ENCODE measurements at places on chromosomes 5 and 9.

GRCh38 chr9:19231126-19231903 lies 822 bp downstream of the DENND4C start:
- DNase-seq = no peak

- DNase-seq = no peak
Measured at GRCh38 chr9:136105398-136106135, 10.5 kb upstream of the NACC2 start.

GRCh38 chr9:113349445-113350094 lies at the start of gene BSPRY:
Gene BSPRY (plus strand): TSS chr9:113349541. CDS start chr9:113349580, 39 bp downstream.
- DNase-seq = no peak

DNA sequence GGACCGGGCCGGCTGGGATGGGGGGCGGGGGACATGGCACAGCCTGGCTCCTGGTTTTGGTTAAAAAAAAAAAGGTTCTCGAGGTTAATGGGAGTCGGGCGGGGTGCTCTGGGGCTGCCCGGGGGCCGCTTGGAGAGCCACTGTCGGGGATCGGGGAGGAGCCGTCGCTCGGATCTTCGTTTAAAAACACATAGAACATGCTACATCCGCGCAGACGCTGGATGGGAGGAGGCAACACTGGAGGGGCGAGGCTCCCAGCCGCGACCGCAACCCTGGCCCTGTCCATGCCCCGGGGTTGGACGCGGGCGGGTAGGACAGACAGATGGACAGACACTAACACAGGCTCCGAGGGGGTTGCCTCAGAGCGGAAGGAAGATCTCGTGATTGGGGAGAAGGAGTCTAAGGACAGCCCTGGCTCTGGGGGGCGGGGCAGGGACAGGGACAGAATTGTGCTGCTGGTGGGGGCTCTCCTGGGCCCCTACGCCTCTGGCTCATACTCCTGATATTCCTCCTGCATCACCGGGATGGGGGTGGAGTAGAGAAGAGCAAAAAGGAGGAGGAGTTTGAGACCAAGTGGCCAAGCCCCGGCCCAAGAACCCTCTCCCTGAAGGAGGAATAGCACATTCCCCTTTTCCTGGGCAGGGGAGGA lies 9.9 kb downstream of the SNCB start:
- no peak for DNase-seq

DNA sequence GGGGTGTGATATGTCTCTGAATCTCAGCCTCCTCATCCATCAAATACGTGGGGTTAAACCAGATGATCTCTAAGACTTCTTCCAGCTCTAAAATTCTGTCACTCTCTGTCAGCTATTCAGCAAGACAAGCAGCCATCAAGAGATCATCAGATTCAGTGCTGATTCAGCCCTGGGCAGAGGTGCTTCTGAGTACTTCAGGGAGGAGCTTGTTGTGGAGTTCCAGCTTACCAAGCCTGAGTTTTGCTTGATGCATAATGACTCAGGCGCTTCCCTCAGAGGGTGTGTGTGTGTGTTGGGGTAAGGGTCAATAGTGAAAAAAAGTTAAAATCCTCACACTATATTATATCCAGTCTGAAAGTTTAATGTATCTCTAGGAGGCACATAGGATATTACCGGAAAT lies 29.6 kb upstream of the TAF1L start:
- DNase-seq = no peak

DNA sequence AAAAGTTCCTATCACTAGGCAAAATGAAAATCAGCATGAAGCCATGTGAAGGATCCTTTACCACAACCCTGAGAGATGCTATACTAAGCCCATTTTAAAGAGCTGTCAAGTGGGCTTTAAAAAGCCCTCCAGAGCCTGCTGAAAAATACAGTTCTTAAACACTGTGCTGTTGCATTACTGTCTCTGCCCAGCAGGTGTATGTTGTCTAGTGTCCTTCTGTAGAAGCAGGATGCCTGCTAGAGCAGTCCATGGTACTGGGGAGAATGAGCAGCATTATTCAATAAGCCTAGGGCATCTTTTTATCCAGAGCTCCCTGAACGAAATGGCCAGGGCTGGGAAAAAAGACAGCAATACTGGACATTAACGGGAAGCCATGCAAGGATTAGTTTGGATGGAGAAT lies 126.2 kb upstream of the PLCXD3 start:
- no peak for DNase-seq

DNA sequence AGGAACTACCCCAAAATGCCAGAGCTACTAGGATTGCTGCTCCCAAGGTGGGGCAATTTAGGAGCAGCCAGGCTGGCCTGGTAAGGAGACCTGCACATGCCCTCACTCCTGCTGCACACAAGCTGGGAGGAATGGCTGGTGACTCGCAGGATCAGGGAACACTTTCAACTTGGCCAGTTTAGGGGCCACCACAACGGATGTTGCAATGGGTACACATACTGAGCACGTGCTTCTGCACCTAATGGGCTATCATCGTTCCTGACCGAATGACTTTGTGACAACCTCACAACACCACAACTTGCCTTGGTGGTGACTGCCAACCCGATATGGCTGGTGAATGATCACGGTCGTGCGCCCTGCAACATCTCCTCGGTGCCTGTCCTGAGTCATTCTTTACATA lies 172.0 kb downstream of the ROR2 start:
- no peak for DNase-seq

DNA sequence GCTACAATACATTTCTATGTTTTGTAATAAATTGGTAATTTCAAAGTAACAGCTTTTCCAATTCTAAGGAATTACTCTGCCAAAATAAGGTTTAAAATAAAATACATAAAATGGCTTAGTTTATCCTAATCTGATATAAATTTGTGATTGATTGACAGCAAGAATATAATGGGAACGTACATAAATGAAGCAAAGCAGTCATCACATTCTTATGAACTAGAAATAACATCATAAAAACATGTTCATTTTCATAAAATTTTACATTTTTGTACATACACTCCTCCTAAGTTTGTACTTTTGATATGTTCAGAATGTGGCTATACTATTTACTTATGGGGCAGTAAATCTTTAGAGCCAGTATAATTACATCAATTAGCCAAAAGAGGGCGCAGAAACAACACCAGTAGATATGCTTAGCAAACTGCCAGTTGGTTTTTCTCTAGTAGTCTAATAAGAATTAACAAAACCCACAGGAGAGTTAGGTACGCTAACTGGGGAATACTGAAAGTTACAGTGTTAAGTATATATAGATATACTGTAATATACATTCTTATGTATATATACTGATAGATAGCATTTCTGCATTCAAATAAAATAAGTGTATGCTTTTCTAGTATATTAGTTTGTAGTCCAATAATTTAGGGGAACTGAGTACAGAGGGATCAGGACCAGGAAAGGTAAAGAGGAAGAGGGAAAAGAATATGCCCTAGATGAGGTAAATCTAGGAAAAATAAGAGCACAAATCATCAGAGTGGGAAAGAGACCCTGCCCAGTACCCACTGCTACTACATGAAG lies 76.8 kb downstream of the ZDHHC21 start:
- DNase-seq = no peak

DNA sequence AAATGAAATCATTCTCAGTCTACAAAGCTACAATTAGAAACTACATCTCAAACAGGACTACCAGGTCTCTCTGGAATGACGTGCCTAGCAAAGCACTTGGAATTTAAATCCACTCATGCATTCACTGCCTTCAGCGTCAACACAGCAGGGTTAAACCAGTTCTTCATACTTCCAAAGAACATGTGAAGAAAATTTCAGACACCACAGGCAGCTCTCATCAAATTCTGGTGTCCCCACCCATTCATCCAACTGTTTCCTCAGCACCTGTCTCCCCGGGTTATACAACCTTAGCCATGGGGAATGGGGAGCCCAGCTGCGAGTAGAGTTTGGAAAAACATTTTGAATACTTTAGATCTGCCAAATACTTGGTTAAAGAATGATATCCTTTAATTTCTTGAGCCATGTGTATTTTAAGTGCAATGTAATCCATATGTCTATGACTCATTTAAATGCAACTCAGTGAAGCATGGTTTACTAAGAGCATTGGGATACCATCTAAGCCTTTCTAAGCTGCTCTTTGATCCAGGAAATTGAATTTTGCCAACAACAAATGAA lies 17.5 kb downstream of the ADAM19 start:
- DNase-seq = no peak

DNA sequence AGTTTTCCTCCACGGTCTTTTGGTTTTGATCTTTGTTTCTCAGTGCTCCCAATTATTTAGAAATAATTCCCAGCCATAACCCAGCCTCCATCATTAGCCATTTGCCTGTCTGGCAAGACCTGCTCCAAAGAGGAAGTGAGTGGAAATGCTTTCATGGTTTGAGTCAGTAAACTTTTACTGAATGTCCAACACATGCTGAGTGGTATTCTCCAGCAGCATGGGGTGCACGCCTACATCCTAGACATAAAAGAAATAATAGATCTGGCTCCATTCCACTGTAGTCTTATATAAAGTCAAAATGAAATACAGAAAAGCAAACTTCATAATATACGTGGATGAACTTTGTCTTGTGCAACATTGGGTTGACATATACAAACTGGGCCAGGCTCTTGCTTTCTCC lies 757.2 kb downstream of the TLE1 start:
- DNase-seq = no peak

DNA sequence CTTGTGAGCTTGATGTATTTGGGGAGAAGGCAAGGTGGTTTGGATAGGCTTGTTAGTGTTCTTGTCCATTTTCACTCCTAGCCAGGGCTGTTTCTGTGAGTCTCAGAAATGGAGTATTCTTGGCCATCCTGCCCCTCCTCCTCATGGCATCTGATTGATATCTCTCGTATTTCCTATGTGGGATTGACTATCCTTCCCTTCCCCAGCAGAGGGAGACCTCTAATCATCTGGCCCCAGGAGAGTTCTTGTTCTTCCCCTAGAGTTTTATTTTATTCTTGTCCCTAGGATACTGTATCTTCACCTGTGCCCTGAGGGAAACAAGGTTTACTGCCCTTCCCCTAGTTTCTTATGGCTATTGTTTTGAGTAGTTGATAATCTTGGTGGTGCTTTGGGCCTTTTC lies 114.4 kb downstream of the VPS13A start:
- DNase-seq = no peak

DNA sequence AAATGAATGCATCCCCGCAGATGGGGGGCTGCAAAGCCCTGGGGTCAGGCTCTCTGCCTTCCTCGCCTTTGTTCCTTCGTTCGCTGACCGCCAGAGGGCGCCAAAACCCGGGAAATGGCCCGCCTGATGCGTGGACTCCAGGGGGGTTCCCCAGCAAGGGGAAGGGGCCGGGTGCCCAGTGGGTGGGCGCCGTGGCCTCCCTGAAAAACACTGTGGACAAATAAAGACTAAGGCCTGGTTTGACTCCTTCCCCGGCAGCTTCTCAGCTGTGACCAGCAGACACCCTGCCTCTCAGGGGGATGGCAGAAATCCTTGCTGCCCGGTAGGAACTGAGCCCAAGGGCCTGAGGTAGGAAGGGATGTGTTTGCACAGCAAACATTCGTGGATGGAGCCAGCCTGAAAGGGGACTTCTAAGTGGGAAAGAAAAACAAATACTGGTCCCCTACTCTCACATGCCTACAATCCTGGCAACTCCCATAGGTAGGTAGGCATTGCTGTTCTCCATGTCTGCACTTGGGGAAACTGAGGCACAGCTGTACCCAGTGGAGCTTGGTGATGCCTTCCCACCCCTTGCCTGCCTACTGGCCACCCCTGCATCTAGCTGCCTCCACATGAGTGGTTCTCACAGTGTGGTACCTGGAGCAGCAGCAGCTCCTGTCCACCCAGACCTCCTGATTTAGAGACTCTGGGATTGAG lies 57.7 kb downstream of the DUSP1 start:
- peak; percentile 56 for DNase-seq

DNA sequence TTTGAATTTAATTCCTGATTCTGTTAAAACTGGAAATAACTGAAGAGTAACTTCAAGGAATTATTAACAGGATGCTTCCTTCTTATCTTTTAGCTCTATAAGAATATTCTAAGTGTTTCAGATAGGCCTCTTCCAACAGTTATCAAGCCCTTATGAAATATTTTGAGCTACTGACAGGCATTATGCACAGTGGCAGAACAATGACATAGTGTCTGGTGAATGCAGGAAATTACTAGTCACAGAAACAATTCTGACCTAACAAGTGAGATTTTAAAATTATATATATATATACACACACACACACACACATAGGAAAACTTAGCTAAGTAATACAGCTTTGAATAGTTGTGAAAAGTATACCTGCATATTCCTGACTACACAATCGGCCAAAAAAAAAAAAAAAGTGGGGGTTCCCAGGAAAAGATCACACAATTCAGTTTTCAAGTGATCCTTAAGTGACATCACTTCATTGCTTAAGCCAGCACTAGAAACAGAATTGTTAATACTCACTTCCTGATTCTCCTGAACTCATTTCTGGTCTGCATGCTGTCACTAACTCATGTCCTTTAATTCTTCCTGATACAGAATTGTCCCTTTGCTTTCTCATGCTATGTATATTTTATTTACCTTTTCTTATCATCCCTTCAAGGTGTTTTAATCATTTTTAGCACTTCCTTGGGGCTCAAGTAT lies 77.3 kb downstream of the SLC25A46 start:
- no peak for DNase-seq

All from amygdala (tissue), 56 donors.